HCT116 (cell line): ENCODE measurements at places on chromosomes 6 and 20.

GRCh38 chr6:75291744-75292143 lies 7.2 kb upstream of the TMEM30A start:
- no peak for DNase-seq

DNA sequence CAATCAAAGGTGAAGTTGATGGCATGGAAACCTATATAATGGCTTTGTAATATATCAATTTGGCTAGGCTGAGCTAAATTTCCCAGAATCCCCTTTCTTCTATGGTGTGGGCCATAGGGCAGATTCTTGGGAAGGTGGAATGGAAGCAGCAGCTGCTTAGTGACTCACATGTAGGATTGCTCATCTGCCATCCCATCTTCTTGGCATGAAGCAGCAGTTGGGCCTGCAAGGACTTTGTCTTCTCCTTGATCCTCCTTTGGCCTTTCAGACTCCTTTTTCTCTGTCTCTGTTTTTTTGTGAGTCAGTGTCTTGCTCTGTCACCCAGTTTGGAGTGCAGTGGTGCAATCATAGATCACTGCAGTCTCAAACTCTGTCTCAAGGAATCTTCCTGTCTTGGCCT lies 52.6 kb upstream of the CEP162 start:
- DNase-seq: no peak

GRCh38 chr20:12999201-12999600 lies 9.6 kb upstream of the SPTLC3 start:
- no peak for DNase-seq

DNA sequence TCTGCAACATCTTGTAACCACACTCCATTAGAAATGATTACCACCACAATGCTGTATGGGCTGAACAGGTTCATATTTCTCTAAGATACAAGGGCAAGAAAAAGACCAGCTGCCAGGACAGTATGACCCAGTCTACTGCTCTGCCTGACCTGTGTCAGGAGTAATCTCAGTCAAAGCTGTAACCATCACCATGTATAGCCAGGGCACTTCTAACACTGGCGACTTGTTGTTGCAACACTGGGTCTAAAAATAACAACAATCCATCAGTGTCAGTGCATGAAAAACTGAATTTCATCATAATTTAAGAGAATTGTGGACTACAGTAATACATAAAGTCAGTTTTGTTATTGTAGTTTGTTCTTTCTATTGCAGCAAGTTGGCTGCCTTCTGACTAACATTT lies 738.6 kb upstream of the ADGRB3 start:
- DNase-seq: no peak

DNA sequence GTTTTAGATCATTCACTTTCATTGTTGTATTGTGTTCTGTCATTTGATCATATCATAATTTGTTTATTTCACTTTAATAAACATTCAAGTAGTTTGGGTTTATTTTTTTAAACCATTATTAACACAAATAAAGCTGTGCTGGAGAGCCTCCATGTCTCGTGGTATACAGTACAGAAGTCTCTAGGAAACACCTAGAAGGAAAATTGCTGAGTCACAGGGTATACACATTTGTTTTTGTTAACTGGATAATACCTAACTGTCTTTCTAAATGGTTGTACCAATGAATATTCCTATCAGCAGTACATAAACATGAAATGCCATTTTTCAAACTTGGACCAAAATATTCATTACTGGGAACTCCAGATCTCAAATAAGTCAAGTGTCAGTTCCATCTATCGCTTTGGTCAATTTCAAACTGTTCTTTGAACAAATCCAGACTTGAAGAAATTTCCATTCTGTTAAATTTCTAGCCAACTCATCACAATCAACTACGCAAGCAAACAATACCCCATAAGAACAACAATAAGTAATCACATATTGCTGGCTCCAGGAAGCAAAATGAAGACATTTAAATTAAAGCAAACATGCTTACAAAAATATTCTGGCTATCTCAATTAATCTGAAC lies 138.1 kb downstream of the ATXN1 start:
- no peak for DNase-seq

DNA sequence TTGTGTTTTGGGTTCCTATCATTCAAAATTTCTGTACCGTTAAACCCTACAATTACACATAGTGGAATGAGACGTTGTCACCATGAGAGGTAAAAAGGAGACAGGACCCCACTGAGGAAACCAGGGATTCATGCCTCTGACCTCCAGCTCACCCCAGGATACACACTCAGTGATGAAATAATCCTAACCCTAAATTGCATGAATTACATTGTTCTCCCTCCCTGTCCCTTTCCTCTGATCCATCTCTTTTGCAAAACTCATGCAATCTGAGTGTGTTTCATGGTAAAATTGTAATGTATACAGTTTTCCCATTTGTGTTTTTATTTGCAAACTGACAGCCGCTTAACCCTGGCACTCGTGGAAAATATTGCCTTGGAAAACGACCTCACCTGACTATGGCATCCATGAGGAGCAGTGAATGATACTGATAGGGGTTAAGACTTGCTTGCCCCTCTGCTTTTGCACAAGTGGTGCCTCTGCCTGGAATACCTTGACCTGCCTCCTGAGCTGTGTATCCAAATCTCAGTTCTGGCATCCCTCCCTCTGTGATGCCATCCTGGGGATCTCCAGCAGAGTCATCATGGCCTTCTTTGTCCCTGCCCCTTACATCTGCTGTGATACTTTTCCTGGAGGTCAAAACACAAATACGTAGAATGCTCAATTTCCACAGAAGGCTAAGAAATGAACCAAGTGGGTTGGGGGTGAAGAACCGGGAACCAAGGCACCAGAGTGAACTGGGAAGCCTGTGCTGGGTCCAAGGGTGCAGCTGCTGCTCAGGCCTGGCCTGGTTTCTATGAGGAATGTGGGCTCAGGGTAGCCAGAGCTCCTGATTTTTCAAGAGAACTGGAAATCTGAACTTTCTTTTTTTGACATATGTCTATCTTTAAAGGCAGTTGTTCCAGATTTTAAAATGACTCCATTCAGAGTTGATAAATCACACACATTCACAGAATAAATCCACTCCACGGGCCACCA lies 211.6 kb upstream of the ZNF217 start:
- no peak for DNase-seq

- no peak for DNase-seq
These were observed 35.3 kb downstream of the ELOVL2 start for GRCh38 chr6:11008821-11009220.

GRCh38 chr6:40395698-40396076 lies 191.5 kb downstream of the LRFN2 start:
- no peak for DNase-seq

GRCh38 chr6:168681748-168682147 lies 240.8 kb downstream of the SMOC2 start:
- DNase-seq: no peak
